ENCODE measurements at places on chromosomes 6 and 20. TPM values are rescaled to one million over a fixed set of nuclear protein-coding genes. Genes with fewer than 3 reads are reported as not detected.

The ADGRF4 gene
- not detected for total RNA-seq

The NKAIN2 gene
- total RNA-seq, result 3.1 TPM

The NDRG3 gene
- 15.1 TPM for total RNA-seq

The EDN1 gene
- 6.8 TPM for total RNA-seq

The TOX2 gene
- total RNA-seq, result not detected

The RBPJL gene
- total RNA-seq, result not detected

The CAPN11 gene
- 0.52 TPM for total RNA-seq

The PDE7B gene
- 13.6 TPM for total RNA-seq

The LAMA4 gene
- total RNA-seq, result 248 TPM

The C6orf118 gene
- not detected for total RNA-seq

The SCUBE3 gene
- total RNA-seq, result 0.52 TPM

The IRF4 gene
- 3.1 TPM for total RNA-seq

The DIDO1 gene
- 35.0 TPM for total RNA-seq

The NKAPL gene
- total RNA-seq, result 0.52 TPM

The HLA-DPB1 gene
- 9.9 TPM for total RNA-seq

The IL17F gene
- not detected for total RNA-seq

The CTSZ gene
- total RNA-seq, result 59.5 TPM

The SAPCD1 gene
- 1.0 TPM for total RNA-seq

The RNF39 gene
- total RNA-seq, result not detected

The GTSF1L gene
- not detected for total RNA-seq

The PDYN gene
- not detected for total RNA-seq

The ECT2L gene
- total RNA-seq, result under 0.01 TPM

The HMGCLL1 gene
- total RNA-seq, result 9.4 TPM

The GSTA2 gene
- under 0.01 TPM for total RNA-seq

The GPR6 gene
- total RNA-seq, result not detected

The BHLHE23 gene
- total RNA-seq, result not detected

The SRSF12 gene
- total RNA-seq, result 2.6 TPM

The FAXC gene
- total RNA-seq, result 4.2 TPM

The SOX12 gene
- total RNA-seq, result 3.7 TPM

The SLC25A27 gene
- total RNA-seq, result 8.9 TPM

The GNMT gene
- not detected for total RNA-seq

The MAD2L1BP gene
- 25.1 TPM for total RNA-seq

The NKAIN4 gene
- total RNA-seq, result 13.6 TPM

The SLC22A7 gene
- not detected for total RNA-seq

The ATP6V1G2 gene
- 1.0 TPM for total RNA-seq

The CCN5 gene
- total RNA-seq, result not detected

The MOXD1 gene
- 1.0 TPM for total RNA-seq

The TSPO2 gene
- total RNA-seq, result 1.0 TPM

The CDH26 gene
- total RNA-seq, result 0.52 TPM

The RFX6 gene
- total RNA-seq, result not detected

The PXMP4 gene
- total RNA-seq, result 7.3 TPM

The EYS gene
- total RNA-seq, result 2.1 TPM

The WFDC5 gene
- total RNA-seq, result not detected

The RNF5 gene
- total RNA-seq, result 57.9 TPM

The PAX1 gene
- total RNA-seq, result under 0.01 TPM

The PKHD1 gene
- total RNA-seq, result 38.6 TPM

The GABRR1 gene
- total RNA-seq, result 0.52 TPM

The VGLL2 gene
- 17.7 TPM for total RNA-seq

The PERP gene
- total RNA-seq, result 1.0 TPM

The HCRTR2 gene
- not detected for total RNA-seq

The LTV1 gene
- total RNA-seq, result 19.8 TPM

The OPRL1 gene
- total RNA-seq, result 0.52 TPM

The GRM1 gene
- total RNA-seq, result under 0.01 TPM

The OGFRL1 gene
- total RNA-seq, result 6.3 TPM

The APOM gene
- 1.0 TPM for total RNA-seq

Data from skeletal muscle tissue (tissue), 5 donors.